ENCODE measurements at places on chromosomes 5 and 9.
A peak's percentile ranks its signal among the peaks of the same experiment; 100 is the strongest.

GRCh38 chr9:16627967-16628366, 242.5 kb downstream of the BNC2 start:
- no peak for DNase-seq

DNA sequence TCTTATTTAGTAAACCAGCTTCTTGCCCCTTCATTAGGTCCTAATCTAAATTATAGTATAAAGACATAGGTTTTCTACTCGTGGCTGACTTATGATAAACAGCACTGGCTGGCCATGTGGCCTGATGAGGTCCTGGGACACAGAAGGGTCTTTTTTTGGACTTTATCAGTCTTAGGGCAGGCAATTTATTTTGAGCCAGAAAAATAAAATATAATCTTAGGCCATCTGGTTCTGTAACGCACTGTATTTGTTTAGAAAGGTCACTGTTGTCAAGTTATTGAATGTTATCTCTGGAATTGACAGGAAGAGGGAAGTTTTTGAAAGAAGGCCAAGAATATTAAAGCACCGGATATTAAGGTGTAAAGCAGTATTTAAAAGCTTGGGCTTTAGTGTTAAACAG, 53.9 kb downstream of the RFX3 start:
- no peak for DNase-seq

- peak; percentile 69 for DNase-seq
Observed at GRCh38 chr5:15105799-15106393, 234.3 kb upstream of the ANKH start.

DNA sequence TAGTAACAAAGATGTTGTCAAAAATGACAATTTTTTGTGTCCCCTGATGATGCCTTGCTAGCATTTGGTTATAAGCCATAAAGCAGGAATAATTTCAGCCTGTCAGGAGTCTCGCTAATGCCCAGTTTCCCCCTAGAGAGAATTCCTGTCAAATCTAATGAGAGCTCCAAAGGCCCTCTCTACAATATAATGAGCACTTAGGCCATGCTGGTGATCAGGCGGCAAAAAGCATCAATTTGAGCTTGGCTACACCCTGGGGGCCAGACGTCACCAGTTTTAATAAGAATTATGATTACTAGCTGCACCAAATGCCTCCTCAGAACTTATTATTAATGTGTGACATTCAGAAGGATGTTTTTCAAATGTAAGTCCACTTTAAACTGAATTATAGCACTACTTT, 6.1 kb downstream of the TLE1 start:
- DNase-seq = no peak

DNA sequence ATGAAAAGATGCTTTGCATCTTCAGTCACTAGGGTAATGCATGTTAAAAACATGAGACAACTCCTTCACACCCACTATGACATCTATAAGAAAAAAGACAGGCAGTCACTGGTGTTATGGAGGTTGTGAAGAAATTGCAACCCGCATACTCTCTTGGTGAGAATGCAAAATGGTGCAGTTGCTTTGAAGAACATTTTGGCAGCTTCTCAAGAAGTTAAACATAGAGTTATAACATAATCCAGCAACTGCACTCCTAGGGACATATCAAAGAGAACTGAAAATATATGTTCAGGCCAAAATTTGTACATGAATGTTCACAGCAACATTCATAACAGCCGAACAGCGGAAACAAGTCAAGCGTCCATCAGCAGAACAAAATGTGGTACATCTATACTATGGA, 46.3 kb upstream of the TBC1D9B start:
- DNase-seq = no peak

DNA sequence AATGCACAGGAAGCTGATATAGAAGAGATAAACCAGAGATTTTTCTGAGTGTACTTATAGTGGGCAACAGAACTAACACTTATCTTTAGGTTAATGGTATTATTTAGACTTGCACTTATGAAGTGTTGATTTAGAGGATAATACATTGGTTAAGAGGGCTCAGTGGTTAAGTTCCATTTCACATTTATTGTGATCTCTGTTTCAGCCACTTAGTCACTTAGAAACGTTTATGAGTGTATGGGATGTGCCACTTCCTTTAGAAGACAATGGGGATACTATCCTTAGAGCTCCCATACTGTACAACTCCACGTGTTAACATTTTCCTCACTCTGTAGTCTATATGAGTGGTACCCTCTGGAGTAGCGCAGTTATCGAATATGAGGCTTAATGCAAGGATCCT, 57.5 kb downstream of the PIP5K1B start:
- DNase-seq = no peak

GRCh38 chr9:16363073-16363781, 507.2 kb downstream of the BNC2 start:
- DNase-seq = no peak

GRCh38 chr9:131960851-131961495, 118.7 kb downstream of the MED27 start:
- DNase-seq = no peak

- DNase-seq = no peak
Observed at GRCh38 chr5:73482383-73483136, 15.7 kb upstream of the BTF3 start.

- no peak for DNase-seq
Observed at GRCh38 chr5:83353231-83353630, 118.3 kb upstream of the VCAN start.

DNA sequence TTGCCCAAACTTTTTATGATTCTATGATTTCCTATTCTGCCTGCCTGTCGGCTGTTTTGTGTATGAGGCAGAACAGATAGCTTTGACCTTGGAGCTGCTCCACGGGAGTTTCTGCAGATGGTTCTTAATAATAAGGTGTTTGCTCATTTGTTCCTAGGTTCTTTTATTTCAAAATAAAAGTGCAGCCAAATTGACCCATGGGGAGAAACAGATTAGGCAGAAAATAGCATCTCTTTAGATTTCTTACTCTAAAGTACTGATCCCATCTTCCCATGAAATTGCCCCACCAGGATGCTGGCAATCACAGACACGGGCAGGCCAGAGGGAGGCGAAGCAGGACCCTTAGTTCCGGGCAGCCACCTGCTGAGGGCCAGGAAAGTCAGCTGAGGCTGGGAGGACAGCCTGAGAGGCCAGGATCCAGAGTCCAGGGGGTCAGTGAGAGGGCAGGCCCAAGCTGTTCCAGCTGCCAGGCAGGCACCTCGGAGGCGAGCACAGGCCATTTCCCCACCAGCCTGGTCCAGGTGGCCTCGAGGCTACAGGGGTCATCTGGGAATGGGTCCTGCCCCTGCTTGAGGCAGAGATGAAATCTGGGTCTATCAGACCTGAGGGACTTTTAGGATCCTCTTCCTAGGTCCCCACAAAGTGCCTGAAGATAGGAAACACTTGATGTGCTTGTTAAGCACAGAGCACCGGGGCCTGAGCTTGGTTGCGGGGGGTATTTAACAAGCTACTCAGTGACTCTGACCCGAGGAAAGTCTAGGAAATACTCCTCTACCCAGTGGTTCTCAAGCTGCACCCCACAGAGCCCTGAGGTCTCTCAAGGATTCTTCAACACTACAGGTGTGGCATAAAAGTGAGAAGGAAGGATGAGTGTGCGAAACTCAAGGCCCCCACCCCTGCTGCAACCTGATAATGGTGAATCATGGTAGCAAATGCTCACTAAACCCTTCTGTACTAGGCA, 145.4 kb downstream of the CMYA5 start:
- DNase-seq = no peak

- DNase-seq = peak; percentile 52
Observed at GRCh38 chr5:134874831-134875655, 872 bp downstream of the TXNDC15 start.

DNA sequence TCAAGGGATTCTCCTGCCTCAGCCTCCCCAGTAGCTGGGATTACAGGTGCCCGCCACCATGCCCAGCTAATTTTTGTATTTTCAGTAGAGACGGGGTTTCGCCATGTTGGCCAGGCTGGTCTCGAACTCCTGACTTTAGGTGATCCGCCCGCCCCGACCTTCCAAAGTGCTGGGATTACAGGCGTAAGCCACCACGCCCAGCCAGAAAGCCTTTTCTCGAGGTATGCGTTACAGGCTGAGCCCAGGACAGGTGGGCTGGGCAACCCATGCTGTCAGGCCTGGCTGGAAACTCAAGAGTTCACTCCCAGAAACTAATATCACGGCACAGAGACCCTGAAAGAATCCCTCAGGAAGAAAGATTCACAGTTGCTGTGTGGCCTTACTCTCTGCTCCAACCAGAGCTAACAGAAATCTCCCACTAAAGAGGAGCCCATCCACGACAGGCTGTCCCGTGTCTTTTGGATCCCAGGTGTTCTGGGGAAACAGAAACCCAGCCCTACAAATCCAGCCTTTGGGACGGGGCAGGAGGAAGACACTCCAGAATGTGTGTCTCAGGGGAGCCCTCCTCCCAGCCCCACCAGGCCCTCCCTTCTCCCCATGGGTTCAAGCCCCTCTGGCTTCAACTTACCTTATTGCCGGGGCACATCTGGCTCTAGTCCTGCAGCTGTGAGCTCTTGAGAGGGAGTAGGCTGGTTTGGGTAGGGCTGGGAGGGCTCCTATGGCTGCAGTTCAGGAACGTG, 400 bp downstream of the TIFAB start:
- no peak for DNase-seq

- peak; percentile 94 for DNase-seq
Observed at GRCh38 chr5:60699609-60700415, at the start of gene DEPDC1B. Gene DEPDC1B, minus strand, starts transcription at chr5:60700166. Its CDS starts 73 bp downstream, at chr5:60700093.

DNA sequence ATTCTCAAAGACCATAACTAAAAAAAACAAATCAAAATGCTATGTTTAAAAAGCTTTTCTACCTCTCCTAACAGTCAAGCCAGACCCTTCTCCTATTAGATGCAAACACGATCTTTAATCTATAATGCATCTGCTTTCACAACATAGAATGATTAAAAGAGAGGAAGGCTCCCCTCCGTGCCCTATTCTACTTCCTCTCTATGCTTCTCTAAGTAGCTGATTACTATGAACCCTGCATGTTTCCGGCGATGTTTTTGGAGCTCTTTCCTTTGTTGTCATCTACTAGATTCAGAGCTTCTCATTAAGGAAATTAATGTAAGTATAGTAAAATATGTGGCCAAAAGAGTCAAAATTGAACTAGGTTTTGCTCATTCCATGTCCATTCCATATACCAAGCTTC, 29.2 kb upstream of the CEP120 start:
- DNase-seq = peak; percentile 19

DNA sequence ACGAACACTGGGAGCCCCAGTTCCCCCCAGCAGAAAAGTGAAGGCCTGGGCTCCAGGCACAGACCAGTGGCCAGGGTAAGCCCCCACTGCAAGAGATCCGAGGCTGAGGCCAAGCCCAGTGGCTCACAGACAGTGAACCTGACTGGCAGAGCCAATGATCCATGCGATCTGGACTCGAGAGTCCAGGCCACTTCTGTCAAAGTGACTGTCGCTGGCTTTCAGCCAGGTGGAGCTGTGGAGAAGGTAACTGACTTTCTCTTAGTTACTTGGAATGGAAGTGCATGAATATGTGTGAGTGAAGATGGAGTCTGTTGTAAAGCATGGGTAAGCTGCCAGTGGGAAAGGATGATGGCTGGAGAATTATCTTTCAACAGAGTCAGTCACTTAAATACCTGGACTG, 99.7 kb downstream of the GOLPH3 start:
- DNase-seq = no peak

DNA sequence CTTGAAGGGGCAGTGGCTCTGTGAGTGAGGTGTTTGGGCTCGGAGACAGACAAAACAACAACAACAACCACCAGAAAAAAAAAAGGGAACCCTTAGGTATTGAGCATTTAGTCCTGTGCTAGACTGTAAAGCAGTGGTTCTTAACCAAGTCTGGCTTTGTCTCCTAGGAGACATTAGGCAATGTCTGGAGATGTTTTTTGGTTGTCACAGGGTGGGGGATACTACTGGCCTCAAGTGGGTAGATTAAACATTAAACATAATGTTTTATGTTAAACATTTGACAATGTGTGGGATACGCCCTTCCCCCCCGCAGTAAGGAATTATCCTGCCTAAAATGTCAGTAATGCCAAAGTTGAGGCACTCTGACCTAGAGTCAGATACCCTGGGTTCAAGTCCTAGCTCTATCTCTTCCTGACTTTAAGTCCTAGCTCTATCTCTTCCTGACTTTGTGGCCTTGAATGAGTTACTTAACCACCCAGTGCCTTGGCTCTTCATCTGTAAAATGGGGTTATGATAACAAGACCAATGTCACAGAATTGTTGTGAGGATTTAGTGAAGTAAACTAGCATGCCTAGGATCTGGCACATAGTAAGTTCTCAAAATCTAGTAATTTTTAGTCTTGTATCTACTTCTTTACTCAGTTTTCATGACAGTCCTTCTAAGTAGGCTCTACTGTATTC, 1.8 kb downstream of the TRIM32 start:
- DNase-seq = no peak

DNA sequence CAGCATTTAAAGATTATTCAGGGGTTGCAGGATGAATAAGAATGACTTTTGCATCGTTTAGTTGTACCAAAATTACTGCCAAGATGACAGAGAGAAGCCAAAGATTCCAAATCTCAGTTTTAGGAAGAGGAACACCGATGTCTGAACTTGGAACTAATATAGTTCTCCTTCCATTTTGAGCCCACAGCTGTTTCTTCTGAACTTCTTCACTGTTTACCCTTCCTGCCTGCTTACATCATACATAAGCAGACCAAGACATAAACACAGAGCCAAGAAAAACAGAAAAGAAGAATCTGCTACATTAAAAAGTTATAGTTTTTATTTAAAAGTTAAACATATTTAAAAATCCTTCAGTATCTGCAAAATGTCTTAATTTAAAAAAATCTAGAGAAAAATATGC, 146.9 kb upstream of the RAPGEF1 start:
- no peak for DNase-seq

GRCh38 chr5:32589942-32590869, 4.8 kb downstream of the SUB1 start:
- peak; percentile 63 for DNase-seq

- peak; percentile 38 for DNase-seq
Observed at GRCh38 chr5:65262649-65263059, 219.1 kb downstream of the ADAMTS6 start.

- DNase-seq = no peak
Observed at GRCh38 chr5:124310453-124310852, 436.0 kb downstream of the ZNF608 start.

- peak; percentile 74 for DNase-seq
Observed at GRCh38 chr5:1167728-1168709, 33.4 kb upstream of the SLC6A19 start.

- DNase-seq = peak; percentile 35
Observed at GRCh38 chr9:129889122-129889940, 54.1 kb downstream of the USP20 start.

GRCh38 chr5:62093976-62094375, 212.0 kb upstream of the KIF2A start:
- DNase-seq = no peak

GRCh38 chr5:1318659-1319251, 23.9 kb upstream of the TERT start:
- DNase-seq = no peak

- no peak for DNase-seq
Observed at GRCh38 chr5:174723979-174724483, 351 bp upstream of the MSX2 start.

Data from KBM-7 (cell line).